NCI-H2171 (cell line): ENCODE measurements at places on chromosomes 2 and 18.

GRCh38 chr2:43169987-43170386 is 56.4 kb downstream of the ZFP36L2 start:
- no peak for DNase-seq

DNA sequence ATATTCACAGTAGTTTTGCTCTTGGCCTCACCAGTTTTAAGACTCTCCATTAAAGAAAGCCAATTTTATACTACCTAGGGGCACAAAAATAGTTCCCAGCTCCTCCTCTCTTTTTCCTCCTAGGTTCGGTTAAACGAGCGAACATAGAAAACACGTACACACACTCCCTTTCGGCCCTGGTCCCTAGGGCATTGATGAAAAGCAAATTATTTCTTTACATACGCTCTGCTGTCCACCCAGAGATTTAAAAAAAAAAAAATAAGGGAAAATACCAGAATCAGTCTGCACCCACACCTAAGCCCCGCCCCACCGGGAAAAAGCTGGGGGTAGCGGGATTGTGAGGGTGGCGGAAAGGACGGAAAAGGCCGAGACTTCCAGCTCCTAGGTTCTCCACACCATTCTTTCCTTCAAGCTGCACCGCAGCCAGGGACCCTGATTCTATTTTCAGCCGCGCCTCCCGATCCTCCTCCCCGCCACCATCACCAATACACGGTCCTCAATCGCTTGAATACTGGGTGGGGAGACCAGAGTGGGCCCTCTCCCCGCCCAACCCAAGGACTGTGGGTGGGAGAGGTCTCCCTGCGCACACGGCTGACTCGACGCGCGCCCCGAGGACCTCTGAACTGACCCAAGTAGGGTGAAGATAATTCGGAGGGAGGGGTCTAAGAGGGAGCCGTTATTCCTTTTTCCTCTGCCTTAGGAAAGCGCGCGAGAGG is 769 bp downstream of the ATF2 start:
- DNase-seq = peak; percentile 28

- DNase-seq = no peak
Observed at GRCh38 chr2:36734304-36734703, 37.8 kb downstream of the VIT start.

DNA sequence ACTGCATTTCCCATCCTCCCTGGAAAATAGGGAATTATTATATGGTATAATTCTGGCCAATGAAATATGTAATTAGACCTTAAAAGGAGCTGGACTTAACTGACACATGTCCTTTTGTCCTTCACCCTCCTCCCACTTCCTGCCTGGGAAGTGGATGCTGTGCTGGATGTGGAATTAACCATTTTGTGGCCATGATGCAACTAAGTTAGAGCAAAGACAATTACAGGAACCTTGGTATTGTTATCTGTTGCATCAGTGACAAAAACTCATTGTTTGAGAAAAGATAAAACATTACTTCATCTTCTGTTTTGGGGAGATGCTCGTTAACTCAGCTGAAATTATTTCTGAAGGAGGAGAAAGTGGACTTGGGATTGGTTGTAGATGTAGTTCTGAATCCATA is 227.7 kb upstream of the BOD1L2 start:
- no peak for DNase-seq

- no peak for DNase-seq
Observed at GRCh38 chr2:2542966-2543611, 212.0 kb upstream of the MYT1L start.

DNA sequence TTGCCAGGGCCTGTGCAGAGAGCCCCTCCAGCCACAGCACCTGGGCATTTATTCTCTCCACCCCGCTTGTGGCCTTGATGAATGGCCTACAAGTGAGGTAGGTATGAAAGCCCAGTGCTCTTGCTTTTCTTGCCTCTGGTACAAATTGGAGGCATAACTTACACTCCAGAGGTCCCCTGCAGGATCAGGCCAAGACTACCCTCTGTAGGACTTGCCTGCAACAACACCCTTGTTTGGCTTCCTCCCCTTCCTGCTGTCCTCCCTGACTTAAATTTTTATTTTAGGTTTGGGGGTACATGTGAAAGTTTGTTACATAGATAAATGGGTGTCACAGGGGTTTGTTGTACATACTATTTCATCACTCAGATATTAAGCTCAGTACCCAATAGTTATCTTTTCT is 95.7 kb downstream of the CDC42EP3 start:
- DNase-seq = no peak

DNA sequence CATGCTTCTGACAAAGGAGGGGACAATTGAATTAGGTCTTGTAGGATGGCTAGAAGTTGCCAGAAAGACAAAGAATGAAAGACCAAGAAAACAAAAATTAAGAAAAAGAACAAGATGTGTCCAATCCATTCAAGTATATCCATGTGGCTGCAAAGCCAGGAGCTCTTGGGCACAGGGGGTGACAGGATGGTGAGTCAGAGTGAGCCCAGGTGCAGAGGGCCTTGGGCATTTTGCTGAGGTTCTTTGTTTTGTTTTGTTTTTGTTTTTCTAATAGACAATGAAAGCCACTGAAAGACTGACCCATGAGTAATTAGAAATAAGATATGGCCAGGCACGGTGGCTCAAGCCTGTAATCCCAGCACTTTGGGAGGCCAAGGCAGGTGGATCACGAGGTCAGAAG is 104.6 kb upstream of the KLHL29 start:
- DNase-seq = no peak

DNA sequence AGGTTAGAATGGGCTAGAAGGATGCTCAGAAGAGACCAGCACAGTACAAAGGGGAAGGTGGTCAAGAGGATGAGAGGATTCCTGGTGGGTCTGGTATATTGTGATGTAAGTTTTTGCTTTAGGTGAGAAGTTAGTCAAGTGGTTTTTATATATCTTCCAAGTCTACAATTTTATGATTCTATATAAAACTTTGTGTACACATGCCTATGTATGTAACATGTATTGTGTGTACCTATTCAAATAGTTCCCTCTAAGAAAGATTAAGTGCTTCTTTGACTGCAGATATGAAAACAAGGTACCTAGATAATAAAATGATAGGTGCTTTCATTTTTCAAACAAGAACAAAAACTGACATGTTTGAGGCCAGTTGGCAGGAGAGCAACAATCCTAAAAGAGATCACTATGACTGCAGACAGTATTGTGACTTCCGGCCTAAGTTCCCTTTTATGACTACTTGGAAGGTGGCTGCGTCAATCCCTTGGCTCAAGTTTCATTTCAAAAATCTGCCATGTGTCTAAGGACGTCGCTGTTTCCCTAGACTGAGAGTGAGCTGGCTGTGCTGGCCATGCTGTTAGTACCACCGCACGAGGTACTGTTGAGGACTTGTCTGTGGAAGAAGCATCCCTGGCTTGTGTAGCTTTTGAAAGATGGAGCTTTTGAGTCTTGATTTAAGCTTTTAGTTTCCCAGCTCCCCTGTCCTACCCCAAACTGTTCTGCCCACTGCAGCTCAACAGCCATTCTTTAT is 123.1 kb downstream of the PRPF40A start:
- no peak for DNase-seq

GRCh38 chr2:183035954-183036669 is 2.1 kb downstream of the NCKAP1 start:
- DNase-seq = no peak

GRCh38 chr2:95015261-95015912 is 10.1 kb upstream of the MAL start:
- no peak for DNase-seq

DNA sequence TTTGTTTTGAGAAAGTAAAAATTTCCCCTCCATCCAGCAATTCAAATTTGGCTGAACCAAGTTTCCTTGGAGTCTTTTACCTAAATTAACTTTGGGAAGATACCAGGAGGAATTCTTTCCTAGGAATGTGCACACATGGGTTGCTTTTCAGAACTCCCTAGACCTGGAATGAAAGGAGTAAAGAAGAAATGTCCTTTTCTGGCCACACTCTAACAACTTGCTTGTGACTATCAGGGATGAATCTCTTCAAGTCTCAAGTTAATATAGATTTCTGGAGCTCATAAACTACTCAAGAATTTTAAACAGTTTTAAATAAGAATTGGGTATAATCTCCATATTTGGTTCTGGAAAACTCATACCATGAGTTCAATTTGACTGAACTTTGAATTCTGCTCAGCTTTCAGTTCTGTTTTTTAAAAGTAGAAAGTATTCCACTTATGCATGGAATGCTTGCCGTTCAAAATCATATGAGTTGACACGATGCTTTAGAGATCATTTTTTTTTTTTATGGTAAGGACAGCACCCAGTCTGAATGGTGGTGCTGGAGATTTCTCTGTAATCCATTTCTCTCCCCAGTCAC is 7.7 kb downstream of the RASGRP3 start:
- no peak for DNase-seq

- DNase-seq = no peak
Observed at GRCh38 chr18:9653390-9653789, 39.0 kb upstream of the PPP4R1 start.

- DNase-seq = no peak
Observed at GRCh38 chr2:10370895-10371294, 68.2 kb downstream of the HPCAL1 start.

GRCh38 chr18:31603315-31603714 is 11.6 kb downstream of the TTR start:
- no peak for DNase-seq

- no peak for DNase-seq
Observed at GRCh38 chr2:138040616-138041015, 76.3 kb downstream of the HNMT start.

DNA sequence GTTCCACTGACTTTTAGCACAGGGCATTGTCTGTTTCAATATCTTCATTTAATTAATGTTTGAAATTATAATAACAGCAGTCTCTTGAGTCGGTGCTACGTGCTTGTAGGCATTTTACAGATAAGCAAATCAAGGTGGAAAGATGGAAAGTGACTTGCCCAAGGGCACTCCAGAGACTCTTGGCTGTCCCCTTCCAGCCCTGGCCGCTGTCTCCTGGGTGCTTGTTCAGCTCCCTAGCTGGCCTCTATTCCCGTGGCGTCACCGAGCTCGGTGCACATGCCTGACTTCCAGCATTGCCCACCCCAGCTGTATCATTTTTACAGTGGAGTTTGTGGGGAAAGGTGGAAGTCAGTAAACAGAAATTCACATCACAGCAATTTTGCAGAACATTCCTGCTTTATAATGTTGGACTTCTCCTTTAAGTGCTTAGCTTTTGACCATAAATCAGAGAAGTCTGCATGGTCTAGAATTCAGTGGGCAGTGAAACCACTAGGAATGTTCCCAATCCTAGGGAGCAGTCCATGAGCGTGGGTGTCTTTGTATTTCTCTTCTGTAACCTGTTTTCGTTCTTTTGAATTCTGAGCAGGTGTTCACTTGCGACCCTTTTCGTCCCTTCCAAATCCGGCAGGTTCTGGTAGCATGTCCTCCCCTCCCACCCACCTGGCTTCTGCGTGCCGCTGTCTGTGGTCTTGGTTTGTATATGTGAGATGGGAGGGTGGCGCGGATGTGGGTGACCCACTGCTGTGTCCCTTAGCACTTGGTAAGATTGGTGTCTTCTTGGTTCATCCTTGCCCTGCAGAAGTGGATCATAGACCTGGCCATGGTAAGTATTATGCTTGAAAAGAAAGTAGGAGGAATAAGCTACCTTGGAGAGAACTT is 8.4 kb downstream of the SLC66A3 start:
- DNase-seq = no peak

DNA sequence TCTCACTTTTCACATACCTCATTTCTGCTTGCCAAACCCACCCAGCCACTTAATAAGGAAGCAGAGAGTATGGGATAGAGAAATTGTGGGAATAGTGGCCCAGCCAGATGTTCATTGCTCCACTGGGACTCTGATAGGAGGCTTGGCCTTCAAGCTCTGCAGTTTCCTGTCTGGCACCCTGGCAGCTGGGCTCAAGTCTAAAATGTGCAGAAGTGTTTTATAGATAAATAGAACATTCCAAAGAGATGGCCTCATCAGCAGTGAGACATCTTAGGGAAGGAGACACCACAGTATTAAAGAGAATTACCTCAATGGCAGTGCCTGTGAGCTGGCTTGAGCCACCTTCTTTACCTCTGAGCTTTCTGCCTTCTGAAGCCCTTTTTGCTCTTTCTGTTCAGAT is 24.7 kb downstream of the COPS7B start:
- DNase-seq = no peak

DNA sequence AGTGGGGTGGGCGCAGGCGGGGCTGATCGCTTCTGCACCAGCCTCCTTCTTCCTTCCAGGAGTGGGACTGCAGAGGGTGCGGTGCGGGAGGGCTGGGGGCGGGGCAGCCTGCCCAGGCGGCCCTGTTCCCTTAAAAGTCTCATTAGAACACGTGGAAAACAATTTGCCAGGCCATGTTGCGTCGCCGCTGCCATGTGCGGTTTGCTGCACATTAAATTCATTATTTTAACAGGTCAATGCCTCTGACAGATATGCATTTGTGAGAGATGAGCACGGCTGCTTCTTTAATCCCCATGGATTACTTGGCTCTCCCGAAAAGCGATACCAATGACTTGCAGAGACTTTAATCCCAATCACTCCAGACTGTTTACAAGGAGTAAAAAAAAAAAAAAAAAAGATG is 139.0 kb downstream of the CELF4 start:
- no peak for DNase-seq

GRCh38 chr2:12710301-12710700 is 6.4 kb upstream of the TRIB2 start:
- DNase-seq = no peak

- DNase-seq = no peak
Observed at GRCh38 chr2:232721882-232722281, 24.8 kb downstream of the GIGYF2 start.

GRCh38 chr2:1707771-1708418 is 36.4 kb downstream of the PXDN start:
- peak; percentile 62 for DNase-seq

- peak; percentile 46 for DNase-seq
Observed at GRCh38 chr2:20224716-20225293, at the start of gene SDC1. Gene SDC1 (minus strand): TSS chr2:20225130. CDS start chr2:20224867, 263 bp downstream.

DNA sequence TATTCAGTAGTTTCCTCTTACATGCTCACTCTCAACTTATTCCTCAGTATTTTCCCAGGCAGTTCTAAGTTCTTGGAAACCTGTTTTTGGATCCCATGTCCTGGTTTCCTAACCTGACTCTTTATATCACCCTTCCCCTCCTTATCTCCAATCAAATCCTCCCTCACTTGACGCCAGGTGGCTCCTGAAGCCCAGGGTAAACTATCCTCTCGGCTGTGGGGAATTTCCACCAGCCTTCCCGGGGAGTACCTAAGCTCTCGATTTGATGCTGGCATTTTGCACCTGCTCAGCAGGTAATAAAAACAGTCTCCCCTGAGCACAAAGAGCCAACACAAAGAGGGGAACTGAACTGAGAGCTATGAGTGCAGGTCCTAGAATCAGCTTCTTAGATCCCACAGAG is 538.0 kb downstream of the SLC4A3 start:
- peak; percentile 13 for DNase-seq
